Activated CD4-positive, CD25-positive, alpha-beta regulatory T cell treated with anti-CD3 and anti-CD28 coated beads, Interleukin-2, amount 50 U/mL, for 16 hours (primary cell): ENCODE measurements at places on chromosomes 3 and 15.

DNA sequence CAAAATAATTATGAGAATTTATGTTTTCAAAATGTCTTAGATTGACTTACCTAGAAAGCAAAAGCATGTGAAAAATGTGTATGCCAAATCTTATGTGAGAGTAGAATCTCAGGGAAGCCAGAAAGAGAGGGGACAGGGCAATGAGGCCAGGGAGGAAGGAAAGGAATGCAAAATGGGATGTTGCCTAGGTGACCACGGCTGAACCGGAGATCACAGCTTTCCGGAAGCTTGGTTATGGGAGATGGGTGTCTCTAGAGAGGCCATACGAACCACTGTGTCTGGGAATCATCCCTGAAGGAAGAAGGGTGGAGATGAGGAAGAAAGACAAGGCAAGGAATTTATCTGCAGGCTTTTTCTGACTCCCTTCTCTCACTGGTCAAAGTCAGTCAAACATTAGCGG, 76.0 kb downstream of the SUCLG2 start:
- no peak for DNase-seq

DNA sequence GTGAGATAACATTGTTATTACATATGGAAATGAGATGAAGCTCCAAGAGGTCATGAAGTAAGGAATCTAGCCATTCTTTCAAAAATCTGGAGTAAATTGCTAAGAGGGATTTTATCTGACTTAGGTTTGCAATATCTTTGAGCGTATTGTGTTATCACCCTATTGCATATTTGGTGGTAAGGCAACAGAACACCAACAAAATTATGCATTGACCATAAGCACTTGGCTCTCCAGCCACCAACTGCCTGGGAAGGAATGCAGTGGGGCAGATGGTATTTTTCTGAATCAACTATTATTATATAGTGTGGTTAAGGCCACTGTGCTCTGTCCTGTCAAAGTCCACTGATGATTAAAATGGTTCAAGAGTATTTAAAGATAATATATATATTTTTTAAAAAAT, 287.9 kb upstream of the SEMA6D start:
- no peak for DNase-seq

DNA sequence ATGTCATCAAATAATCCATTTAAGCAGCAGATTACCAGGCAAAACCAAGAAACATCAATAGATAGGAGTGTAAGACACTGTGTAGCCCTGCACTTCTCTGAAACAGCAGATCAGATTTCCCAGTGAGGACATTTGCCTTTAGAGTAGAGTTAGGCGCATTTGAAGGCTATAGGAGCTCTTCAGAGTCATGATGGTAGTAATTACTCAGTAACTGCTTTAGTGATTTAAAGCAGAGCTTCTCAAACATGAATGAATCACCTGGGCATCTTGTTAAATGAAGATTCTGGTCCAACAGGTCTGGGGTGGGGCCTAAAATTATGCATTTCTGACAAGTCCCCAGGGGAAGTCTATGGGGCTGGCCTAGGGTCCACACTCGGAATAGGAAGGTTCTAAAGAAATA, 36.9 kb downstream of the THRB start:
- no peak for DNase-seq

DNA sequence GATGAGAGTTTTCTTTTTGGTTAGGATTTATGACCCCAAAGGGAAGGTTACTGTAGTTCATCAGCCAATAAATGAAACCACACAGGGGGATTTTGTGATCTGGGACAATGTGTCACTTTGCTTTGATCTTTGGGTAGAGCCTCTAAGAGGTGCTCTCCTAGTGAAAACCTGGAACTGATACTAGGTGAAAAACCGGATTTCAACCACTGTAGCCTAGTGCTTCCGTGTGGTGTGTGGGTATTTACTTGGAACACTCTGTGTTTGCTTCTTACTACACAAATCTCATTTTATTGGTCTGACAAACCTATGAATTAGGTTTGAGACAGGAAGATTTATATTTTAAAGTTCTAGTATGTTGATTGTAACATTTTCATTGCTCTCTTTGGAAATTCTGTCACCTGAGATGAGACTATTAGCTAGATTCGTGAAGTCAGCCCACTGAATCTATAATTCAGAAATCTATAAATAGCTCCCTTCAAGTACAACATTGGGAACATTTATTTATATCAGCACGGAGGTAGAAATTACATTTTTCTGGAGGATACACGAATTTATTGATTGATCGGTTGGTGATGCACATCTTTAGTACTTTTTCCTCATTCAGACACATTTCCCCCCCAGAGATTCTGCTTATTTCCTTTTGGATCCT, 119.8 kb downstream of the AKAP13 start:
- DNase-seq = no peak

- DNase-seq = no peak
These were observed 27.3 kb upstream of the SPTBN5 start for GRCh38 chr15:41921167-41921566.

DNA sequence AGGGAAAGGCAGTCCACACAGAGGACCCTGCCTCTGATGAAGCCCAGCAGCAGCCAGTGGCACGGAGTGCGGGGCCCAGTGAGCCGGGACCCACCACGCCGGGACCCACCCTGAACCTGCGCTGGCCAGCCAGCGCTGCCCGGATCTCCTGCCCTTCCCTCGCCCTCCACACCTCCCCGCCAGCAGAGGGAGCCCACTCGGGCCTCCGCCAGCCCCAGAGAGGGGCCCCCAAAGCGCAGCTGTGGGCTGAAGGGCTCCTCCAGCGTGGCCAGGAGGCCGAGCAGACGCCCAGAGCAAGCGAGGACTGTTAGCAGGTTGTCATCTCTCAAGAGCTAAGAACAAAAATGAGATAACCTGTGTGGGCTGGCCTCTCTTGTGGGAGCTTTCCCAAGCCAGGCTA, 81.3 kb upstream of the ATP10A start:
- DNase-seq = no peak

DNA sequence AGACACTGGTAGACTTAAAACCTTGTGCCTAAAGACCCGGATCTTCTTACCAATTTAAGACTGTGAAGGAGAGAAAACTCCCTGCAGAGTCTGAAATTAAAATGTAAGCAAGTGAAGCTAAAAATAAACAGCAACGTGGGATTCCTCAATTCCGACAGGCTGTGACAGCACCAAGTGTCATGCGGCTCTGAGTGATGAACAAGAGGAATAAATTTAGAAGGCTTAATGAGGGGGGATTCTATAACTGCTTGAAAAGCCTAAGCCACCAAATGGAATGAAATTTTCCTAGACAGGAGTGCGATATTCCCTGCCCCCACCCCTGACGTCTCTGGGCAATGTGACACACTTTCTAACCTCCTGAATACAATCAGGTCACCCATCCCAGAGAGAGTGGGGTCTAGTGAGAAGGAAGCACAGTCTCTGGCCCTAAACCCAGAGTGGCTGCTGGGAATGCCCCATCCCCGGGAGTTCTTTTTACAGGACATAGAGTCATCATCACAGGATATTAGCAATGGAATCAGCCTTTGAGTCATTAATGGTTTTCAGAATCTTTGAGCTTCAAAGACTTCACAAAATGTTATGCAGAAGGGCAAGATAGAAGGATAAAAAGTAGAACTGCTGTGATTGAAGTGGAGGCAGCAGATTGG, 114.3 kb downstream of the EDEM1 start:
- DNase-seq = no peak

- no peak for DNase-seq
These were observed 13.5 kb downstream of the MCCC1 start for GRCh38 chr3:183085634-183086390.

DNA sequence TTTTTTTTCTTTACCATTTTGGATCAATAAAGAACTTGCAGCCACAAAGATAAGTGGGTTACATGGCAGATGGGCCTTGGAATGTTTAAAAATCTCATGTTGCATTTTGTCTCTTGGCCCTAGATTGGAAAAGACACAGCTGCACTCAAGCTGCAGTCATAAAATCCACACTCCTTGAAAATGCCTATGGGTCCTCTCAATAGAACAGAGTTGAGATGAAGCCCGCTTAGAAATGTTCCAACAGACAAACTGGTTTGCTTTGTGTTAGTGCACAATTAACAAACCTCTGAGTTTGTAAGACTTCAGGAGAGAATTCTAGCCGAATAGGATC, 401.2 kb upstream of the CDIN1 start:
- DNase-seq = no peak

DNA sequence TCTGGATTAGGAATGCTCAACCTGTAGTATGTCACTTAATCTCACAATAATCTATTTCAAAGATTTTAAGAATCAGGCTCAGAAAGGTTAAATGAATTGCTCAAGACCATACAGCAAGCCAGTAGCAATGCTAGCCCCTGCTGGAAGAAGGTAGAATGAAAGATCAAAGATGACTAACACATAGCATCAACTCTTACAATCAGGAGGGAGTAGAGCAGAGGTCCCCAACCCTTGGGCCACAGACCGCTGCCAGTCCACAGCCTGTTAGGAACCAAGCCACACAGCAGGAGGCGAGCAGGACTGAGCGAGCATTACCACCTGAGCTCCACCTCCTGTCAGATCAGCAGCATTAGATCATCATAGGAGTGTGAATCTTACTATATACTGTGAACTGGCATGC, 15.5 kb upstream of the GATM start:
- DNase-seq = no peak

GRCh38 chr3:31096661-31097395, 202.4 kb upstream of the GADL1 start:
- no peak for DNase-seq

GRCh38 chr3:30193625-30194044, 412.8 kb upstream of the TGFBR2 start:
- DNase-seq = no peak

DNA sequence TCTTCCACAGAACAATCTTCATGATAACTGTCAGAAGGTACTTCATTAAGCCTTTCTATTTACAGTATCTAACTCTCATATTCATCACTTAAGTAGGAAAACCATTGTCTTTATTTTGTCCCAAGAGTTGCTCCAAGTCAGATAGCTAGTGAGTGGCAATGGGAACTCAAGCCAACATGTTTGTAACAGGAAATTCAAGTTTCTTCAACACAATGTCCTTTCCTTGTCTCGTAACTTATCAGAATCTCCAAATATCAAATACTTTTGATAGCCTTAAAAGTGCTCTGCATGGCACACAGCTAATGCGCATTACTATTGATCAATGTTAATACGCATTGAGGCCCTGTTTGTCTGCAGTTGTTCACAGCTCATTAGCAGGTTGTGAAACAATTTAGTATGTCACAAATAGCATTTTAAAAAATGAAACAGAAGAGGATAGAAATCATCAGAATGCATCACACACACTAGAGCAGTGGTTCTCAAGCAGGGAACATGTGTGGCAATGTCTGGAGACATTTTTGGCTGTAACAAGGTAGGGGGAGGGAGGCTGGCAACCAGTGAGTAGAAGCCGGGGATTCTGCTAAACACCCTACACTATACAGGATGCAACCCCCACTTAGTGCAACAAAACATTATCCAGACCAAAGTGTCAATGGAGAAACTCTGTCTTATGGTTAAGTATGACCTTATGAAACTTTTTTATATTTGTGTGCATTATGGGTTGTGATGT, 27.5 kb downstream of the BTLA start:
- DNase-seq = no peak

DNA sequence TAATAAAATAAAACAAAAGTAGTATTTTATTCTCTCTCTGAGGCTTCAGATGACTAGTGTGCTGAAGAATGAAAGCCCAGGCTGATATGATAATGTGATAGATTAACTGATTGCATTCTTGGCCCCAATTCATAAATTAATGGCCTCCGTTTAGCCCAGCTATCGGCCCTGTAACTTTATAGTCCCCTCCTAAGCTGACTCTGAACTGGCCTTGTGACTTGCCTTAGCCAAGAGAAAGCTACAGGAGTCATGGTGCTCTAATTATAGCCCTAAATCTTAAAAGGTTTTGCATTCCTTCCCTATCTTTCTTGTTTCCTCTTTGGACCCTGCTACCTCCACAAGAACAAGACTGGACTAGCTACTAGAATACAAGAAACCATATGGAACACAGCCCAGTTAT, 123.2 kb upstream of the EPHA3 start:
- no peak for DNase-seq

DNA sequence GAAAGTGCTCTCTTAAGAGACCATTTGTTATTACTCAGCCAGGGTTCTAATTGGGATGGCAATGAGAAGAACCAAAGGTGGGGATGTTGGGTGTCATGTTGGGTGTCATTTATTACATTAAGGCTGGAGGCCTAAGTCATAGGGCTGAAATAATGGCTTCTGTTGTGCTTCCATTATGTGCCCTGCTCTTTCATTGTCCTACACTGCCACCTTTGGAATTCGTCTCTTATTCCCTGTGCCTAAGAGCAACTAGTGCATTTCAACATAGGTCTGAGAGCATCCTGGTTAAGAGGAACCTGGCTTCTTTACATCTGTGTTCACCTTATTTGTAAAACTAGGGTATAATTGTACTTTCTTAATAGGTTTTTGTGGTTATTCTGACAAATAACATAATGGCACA, 32.2 kb downstream of the RIOX2 start:
- DNase-seq = no peak

GRCh38 chr3:116849261-116849688, 139.7 kb downstream of the TUSC7 start:
- DNase-seq = no peak

GRCh38 chr3:56131974-56132590, 336.2 kb downstream of the ERC2 start:
- no peak for DNase-seq

- no peak for DNase-seq
These were observed 66.3 kb downstream of the STAG1 start for GRCh38 chr3:136685882-136686281.

GRCh38 chr15:70480196-70480856, 283.0 kb downstream of the UACA start:
- no peak for DNase-seq

GRCh38 chr3:83438188-83438587, 1520.6 kb upstream of the CADM2 start:
- DNase-seq = no peak

DNA sequence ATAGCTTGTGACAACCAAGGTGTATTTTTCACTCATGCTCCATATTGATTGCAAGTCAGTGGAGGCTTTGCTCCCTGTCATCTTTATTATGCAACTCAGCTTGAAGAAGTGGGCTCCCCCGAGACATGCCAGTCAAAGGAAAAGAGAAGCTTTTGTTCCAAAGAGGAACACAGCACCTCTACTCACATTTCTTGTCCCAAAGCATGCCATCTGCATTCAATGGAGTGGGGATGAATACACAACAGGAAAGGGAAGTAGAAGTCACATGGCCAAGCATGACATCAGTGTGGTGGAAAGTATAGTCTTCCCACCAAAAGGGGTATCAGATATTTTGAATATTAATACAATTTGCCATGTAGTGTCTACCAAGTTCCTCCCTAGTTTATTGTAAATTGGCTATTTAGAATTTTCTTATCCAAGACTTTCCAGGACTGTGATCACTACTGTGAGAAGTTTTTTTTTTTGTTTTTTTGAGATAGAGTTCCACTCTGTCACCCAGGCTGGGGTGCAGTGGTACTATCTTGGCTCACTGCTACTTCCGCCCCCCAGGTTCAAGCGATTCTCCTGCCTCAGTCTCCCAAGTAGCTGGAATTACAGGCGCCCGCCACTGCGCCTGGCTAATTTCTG, 114.5 kb downstream of the GMPS start:
- no peak for DNase-seq
